Ascending aorta (tissue), 2 donors: ENCODE measurements at places on chromosomes 11 and 22. TPM values are rescaled to one million over a fixed set of nuclear protein-coding genes. Genes with fewer than 3 reads are reported as not detected.

- H3K4me1 ChIP-seq: no peaks in the 10 kb centered on the region
- H3K4me3 ChIP-seq: no peak overlapping the region
- no peaks in the 10 kb centered on the region for H3K27me3 ChIP-seq
- no peak for DNase-seq
These were observed 125.8 kb downstream of the LDLRAD3 start for GRCh38 chr11:36069576-36070212.

DNA sequence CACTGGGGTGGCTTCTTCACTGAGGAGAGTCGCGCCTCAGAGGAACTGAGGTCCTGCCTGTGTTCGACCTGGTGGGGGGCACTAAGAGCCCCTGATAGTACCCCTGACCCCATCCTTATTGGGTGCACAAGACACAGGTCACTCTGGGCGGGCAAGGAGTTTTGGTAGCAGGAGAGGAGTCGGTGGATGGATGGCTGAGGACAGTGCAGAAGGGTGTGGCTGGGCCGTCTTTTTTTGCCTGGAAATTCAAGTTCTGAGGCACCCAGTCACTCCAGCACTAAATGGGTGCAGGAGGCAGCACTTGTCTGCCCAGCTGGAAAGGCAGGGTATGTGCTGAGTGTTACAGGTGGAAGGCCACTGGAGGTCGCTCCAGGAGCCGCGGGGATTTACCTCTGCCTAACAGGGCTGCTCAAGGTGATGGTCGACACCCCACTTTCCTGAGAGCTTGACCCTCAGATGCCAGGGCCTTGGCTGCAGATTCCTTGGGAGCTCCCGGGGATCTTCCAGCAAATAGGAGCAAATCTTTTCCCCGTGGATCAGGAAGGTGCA, 960 bp downstream of the TSSC4 start:
- peak overlapping the region; percentile 89 for H3K27ac ChIP-seq
- peak overlapping the region; percentile 73 for H3K4me3 ChIP-seq
- peaks cover 35% of the 10 kb centered on the region for H3K36me3 ChIP-seq
- no peaks in the 10 kb centered on the region for H3K27me3 ChIP-seq
- no peak for DNase-seq

GRCh38 chr11:68324695-68325094, 12.3 kb downstream of the LRP5 start:
- no peak overlapping the region for H3K27ac ChIP-seq
- no peak for DNase-seq
- no peak overlapping the region for H3K4me3 ChIP-seq
- peaks cover 64% of the 10 kb centered on the region for H3K4me1 ChIP-seq

Gene SCN4B
- 1.1 TPM for total RNA-seq

Gene OR51V1
- not detected for total RNA-seq

Gene RHBDD3
- 254 TPM for total RNA-seq
